ENCODE measurements at places on chromosomes 16 and 17.

DNA sequence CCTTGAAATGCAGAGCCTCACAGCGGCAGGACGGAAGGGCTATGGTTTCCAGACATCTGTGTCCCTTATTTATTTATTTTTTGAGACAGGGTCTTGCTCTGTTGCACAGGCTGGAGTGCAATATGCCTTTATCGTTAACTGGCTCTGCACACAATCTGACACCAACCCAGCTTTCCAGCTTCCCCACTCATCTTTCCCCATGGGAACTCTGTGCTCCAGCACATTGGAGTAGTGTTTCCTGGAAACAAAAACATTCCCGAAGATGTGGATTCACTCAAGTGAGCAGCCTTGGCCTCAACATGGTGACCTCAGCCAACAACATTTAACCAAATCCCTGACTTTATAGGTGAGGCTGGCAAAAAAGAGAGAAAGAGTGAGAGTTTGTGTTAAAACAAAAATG lies 307.1 kb downstream of the TMEM114 start:
- DNase-seq = no peak

GRCh38 chr17:45794840-45795239 lies 10.7 kb downstream of the CRHR1 start:
- DNase-seq = no peak

GRCh38 chr17:11768981-11769380 lies 170.7 kb downstream of the DNAH9 start:
- no peak for DNase-seq

DNA sequence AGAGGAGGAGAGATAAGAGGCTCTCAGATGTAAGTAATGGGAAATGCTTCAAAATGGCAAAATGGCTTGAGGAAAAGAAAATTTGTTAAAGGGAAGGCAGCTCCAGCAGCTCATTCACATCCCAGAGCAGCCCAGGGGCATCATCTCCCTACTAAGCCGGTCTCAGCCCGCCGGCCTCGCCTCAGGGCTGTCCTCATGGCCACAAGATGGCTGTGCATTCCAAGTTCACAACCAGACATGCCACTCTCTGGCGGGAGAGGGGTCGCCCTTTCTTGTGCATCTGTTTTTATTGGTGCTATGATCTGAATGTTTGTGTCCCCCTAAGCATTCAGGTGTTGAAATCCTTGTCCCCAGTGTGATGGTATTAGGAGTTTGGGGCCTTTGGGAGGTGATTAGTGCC lies 13.5 kb upstream of the SLC47A2 start:
- DNase-seq = no peak

GRCh38 chr16:17509194-17509593 lies 38.4 kb upstream of the XYLT1 start:
- no peak for DNase-seq

- no peak for DNase-seq
Measured at GRCh38 chr17:42507671-42508070, 28.4 kb upstream of the NAGLU start.

DNA sequence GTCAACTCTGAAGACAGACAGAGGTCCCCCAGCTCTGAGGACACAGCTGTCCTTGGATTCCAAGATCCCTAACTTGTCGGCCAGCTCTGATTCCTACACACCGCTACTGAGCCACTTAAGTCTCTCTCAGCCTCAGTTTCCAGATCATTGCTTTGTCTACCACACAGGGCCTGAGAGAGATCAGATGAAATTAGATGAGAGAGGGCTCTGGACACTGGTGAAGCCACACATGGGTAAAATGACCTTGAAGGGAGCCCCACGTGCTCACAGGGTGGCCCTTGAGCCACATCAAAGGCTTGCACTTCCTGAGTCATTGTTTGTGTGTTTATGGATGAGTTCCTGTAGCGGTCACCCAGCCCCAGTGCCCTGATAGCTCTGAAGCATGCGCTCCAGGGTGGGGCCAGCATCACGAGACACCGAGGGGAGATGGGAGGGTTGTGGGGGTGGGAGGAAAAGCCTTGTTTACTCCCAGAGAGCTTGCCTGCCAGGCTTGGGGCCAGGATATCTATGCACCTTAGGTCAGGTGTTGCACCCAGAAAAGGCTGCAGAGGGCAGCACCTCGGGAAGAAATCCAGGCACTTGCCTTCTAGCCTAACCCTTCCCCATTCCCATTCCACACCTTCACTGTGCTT lies 32.7 kb upstream of the SLC6A2 start:
- DNase-seq = no peak

GRCh38 chr17:41256291-41256685 lies 1.1 kb downstream of the KRTAP9-9 start:
- DNase-seq = no peak

DNA sequence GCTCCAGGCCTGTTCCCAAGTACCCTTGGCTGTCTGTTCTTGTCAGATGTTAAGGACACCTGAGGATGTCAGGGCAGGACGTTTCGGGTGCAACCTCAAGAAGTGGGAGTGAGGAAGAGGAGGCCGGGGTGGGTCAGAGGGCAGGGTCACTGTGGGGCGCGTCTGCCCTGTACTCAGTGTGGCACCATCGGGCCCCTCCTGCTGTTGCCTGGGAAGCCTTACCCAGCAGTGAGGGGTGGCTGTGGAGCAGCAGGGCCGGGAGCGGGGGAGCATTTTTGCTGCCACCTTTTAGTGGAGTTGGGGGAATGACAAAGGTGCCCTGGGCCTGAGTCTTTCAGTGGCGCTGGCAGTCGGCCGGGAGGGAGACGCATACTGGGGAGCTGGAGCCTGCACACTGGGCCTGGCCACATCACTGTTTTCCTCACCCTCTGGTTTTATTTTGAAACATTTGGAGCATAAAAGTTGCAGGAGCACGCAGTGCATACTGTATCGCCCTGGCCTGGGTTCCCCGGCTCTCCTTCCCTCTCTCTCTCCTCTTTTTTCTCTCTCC lies 11.1 kb upstream of the FLYWCH1 start:
- no peak for DNase-seq

GRCh38 chr16:68473358-68474070 lies 25.2 kb upstream of the SMPD3 start:
- no peak for DNase-seq
